Stimulated activated CD8-positive, alpha-beta memory T cell treated with anti-CD3 and anti-CD28 coated beads, Interleukin-15, amount 100 ng/mL, for 1 hour (primary cell): ENCODE measurements at places on chromosomes 16 and 17.

DNA sequence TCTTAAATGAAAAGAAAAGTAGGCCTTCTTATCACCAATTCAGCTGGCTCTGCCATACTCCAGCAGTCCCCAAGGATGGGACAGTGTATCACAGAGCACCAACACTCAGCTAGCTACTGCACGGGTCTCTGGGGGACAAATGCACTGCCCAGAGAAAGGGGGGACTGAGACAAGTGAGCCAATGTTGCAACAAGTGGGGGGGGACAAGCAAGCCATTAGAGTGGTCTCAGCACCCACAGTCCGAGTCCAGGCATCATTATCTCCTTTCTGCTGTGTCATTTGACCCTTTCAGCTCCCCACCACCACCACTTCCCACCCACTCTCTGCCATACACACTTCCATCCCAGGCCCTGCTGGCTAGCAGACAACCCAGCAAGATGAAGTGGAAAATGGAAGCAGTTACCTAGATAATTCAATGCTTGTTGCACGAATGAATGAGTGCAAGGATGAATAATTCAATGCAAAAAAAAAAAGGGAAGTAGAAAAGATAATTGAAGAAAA, 7.0 kb downstream of the TMEM132E start:
- no peak for DNase-seq

- no peak for DNase-seq
These were observed 36.9 kb upstream of the WSB1 start for GRCh38 chr17:27257031-27257357.

DNA sequence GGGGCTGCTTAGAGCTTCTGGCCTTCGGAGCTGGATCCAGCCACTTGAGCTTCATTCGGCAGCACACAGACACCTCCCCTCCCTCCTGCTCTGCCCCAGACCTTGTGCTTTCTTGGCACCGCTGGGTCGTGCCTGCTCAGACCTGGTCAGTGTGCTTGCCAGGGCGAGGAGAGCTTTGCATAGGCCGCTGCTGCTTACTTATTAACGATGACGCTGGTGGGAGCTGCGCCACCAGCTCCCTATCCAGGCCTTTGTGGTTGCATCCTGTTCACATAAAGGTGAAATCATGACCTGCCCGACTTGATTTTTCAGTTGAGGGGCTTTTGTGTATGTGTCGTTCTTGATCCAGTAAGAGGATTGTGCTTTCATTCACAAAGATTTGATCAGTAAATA, 101.1 kb downstream of the MSI2 start:
- DNase-seq = no peak

- no peak for DNase-seq
These were observed 20.3 kb downstream of the SGF29 start for GRCh38 chr16:28573738-28574718.

DNA sequence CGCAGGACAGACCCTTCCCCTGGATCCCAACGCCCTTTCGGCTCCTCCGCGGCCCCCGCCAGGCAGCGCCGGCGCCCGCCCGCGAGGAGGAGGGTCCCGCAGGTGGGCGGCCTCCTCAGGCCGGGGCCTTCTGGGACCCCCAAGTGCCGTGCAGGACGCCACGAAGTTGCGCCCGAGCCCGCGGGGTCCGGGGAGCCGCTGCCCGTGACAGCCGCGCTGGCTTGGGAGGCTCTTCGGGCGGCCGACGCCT, 504 bp downstream of the ERN1 start:
- DNase-seq = no peak

- no peak for DNase-seq
These were observed 68.1 kb upstream of the SEC14L1 start for GRCh38 chr17:77072670-77073069.

DNA sequence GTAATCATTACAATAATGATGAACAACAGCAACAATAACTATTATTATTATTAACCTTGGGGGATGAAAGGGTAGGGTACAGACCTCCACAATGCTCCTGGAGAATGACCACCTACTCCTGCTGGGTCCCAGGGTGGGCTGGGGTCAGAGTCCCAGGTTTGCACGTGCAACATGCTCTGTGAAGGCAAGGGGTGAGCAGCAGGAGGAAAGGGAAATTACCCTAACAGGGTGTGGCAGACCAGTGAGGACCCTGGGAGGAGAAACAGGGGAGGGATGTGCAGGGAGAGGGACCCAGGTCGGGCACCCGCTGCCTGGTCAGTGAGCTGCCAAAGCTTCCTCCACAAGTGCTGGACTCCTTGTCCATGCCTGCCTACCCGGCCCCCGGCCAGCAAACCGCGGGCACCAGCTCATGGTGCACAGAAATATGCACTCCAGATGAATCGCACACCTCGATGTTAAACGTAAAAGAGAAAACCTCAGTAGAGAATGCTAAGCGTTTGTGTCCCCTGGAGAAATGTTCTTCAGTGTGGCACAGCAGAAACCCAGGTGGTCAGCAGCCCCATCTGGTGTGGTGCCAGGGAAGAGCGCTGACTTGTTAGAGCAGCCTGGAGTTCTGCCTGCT, 767.1 kb downstream of the KCNJ18 start:
- DNase-seq = no peak

- no peak for DNase-seq
These were observed 63.4 kb downstream of the SNX20 start for GRCh38 chr16:50617646-50618184.

DNA sequence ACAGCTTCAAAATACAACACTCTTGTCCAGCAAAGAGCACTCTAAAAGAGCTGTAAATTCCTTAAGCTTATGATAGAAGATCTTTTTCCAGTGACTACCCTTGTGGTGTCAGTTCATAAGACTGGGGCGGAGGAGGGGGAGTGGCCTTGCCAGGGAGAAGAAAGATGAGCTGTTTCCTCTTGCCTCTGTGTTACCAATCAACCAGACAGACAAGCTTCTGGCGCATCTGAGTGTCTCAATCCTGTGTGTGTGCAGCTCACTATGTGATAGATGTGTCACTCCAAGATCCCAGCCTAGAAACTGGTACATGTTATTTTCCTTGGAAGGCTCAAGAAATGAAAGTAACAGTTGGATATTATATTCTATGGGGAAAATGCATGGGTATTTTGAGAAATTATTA, 167.4 kb upstream of the CACNG3 start:
- no peak for DNase-seq

GRCh38 chr17:43917348-43918025, 10.2 kb upstream of the MPP2 start:
- DNase-seq = no peak

DNA sequence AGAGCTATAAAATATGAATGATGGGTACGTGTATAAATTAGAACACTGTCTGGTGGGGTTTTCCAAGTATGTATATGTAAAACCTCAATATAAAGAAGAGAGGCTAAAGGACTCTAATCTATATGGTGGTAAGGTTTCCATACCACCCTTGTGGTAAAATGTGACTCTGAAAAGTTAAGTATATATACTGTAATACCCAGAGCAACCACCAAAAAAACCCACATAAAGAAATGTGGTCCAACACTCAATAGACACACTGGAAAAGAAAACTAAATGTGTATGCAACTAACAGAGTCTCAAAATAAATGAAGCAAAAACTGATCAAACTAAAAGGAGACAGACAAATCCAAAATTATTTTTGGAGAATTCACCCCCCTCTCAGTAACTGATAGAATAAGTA, 72.2 kb downstream of the XPO6 start:
- DNase-seq = no peak

- DNase-seq = no peak
These were observed 43.5 kb downstream of the SCPEP1 start for GRCh38 chr17:57021226-57021940.

DNA sequence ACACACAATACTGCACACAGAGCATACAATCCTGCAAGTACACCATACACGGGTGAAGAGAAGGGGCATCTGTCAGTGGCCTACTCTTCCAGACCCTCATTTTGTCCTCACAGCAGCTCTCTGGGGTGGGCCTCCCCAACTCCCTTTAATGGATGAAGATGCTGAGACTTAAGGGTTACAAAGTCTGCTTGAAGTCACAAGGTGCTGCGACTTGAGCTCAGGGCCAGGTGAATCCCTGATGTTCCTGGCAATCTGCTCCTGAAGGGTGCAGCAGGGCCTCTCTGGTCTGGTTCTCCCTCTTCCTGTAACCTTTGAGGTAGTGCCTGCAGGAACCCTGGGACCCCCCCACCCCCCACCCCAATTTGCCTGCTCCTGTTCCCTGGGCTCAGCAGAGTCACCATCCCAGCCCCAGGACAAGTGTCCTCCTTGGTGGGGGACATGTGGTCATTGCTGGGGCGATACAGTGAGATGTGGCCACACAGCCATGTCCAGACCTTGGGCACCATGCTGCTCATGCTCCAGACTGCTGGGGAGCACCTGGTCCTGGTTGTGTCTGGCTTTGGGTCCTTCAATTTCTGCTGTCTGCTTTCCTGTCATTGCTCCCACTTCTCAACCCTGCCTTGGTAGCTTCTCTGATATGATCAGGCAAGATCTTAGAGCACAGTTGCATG, 107.5 kb downstream of the METRNL start:
- no peak for DNase-seq

- no peak for DNase-seq
These were observed 38.9 kb upstream of the ZC3H18 start for GRCh38 chr16:88531346-88531745.

- no peak for DNase-seq
These were observed 957.1 kb upstream of the SOX9 start for GRCh38 chr17:71163813-71164122.

DNA sequence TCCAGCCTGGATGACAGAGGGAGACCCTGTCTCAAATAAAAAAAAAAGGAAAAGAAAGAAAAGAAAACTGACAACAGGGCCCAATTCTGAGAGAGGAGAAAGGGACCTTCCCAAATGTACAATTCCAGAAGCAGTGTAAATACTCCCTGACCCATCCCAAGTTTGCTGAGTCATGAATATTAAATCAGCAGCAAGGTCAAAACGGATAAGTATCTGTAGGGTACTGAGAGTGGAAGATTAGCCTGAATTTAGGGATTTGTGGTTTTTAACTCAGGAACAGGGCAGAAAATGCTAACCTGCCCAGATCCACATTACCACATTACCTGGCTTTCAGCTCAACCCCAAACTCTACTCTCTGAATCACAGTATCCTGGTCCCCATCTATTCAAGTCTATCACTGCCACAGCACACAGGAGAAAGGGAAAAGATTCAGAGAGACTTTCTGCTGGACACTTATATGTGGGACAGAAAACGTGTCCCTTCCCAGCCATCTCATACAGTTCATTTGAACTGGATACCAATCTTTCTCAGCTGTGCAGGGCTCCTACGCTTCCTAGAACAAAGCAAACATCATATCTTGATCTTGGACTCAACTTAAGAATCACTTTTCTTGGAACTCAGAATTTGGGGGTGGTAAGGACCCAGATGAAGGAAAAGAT, 2.9 kb downstream of the FXR2 start:
- DNase-seq = no peak

DNA sequence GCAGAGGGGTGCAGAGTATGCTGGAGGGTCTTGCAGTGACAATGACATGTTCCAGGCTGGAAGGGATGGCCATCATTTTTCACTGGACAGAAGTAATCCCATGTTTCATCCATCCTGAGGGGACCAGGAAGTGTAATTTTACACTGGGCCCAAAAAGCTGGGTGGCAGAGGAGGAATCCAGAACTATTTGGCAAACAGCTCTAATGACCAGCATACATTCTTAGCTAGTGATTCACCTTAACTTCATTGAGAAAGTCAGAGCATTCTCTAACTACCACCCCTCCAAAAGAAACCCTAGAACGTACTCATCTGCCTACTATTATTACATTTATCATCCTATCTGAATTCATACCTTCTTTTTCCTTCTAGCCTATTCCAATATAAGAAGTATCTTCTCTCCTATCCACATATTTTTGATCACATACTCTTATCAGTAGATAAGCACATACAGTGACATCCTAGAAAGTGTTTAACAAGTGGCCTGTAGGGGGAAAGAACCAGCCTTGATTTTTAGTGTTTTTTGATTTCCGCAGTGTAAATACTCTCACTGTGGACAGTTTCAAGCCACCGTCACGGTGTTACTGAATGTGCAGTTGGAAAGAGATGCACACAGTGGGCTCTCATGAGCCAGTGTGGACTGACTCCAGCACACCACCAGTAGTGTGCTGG, 118.1 kb downstream of the FTO start:
- DNase-seq = no peak

GRCh38 chr16:4507588-4508345, 30.8 kb downstream of the CDIP1 start:
- no peak for DNase-seq

GRCh38 chr16:31201582-31202413, 762 bp downstream of the PYCARD start:
- DNase-seq = no peak

GRCh38 chr17:63506627-63507026, 16.5 kb upstream of the KCNH6 start:
- no peak for DNase-seq

GRCh38 chr16:69861292-69862030, 89.7 kb upstream of the CLEC18A start:
- no peak for DNase-seq
